ENCODE measurements at places on chromosomes 6 and 20. TPM values are rescaled to one million over a fixed set of nuclear protein-coding genes. Genes with fewer than 3 reads are reported as not detected.

- H3K36me3 ChIP-seq = no peaks in the 10 kb centered on the region
- no peak overlapping the region for H3K27ac ChIP-seq
- H3K27me3 ChIP-seq = no peaks in the 10 kb centered on the region
- DNase-seq = no peak
Measured at GRCh38 chr6:11744753-11745152, 33.9 kb downstream of the ADTRP start.

DNA sequence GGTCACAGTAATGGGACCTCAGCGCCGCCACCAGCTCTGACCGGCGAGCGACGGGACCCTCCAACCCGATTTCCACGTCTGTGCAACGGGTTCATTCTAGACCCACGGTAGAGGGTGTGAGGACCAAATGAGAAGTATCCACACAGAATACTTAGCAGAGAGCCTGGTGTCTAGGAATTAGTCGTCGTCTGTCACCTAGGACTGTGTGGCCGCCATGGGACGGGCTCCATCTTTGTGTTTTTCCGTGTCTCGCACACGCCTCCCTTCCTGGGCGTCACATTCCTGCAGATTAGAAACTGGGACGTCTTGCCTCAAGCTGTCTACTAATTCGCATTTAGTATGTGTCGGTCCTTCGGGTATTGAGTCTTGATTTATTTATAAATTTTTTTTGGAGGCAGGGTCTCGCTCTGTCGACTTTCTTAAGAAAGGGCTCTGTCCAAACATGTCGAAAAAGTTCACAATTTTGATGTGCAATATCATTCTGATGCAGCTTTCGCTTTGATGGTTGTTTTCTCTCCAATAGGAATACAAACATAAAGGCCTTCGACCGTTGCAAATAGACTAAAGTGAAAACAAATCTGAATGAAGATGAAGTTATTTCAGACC is 563 bp downstream of the MGME1 start:
- H3K4me3 ChIP-seq = peak overlapping the region; percentile 87
- H3K36me3 ChIP-seq = peaks cover 5% of the 10 kb centered on the region
- no peaks in the 10 kb centered on the region for H3K27me3 ChIP-seq
- DNase-seq = no peak

- H3K27me3 ChIP-seq = no peaks in the 10 kb centered on the region
- H3K27ac ChIP-seq = no peak overlapping the region
- peaks cover 1% of the 10 kb centered on the region for H3K4me1 ChIP-seq
- H3K36me3 ChIP-seq = no peaks in the 10 kb centered on the region
Measured at GRCh38 chr6:152399399-152399798, 237.8 kb downstream of the SYNE1 start.

DNA sequence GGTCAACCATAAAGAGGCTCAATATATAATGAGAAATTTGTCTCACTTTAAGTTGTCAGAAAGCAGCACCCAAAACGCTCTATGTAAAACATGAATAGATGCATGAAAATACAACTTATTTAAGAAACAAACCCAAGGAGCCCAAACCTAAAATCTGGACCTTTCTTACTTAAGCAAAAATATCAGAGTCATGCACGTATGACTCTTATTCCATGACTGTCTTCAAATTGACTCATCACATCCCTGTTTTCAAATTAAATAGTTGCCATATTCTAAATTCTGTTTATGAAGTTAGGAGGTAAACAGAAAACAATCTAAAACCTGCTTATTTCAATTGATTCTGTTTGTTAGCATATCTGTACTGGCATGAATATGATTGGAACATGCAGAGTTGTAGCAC is 42.1 kb downstream of the ANKRD6 start:
- DNase-seq = no peak
- H3K27me3 ChIP-seq = no peaks in the 10 kb centered on the region
- H3K36me3 ChIP-seq = no peaks in the 10 kb centered on the region
- H3K27ac ChIP-seq = no peak overlapping the region

DNA sequence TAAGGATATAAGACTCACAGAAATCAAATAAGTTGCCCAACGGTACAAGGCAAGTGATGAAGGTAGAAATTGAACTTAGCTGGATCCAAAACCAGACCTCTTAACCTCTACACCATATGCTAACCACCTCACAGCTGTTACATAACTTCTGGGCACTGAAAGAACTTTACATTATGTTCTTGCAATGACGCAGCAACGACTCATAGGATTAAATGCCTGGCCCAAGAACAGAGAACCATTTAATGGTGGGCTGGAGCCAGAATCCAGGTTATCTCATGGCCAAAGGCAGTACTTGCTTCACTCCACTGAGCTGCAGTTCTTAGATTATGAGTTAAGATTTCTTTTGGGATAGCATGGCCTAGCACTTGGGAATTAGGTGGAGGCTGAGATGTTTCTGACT is 4.4 kb downstream of the TRMT6 start:
- peaks cover 13% of the 10 kb centered on the region for H3K4me1 ChIP-seq
- DNase-seq = no peak
- H3K27me3 ChIP-seq = no peaks in the 10 kb centered on the region
- H3K36me3 ChIP-seq = peaks cover 16% of the 10 kb centered on the region
- no peak overlapping the region for H3K27ac ChIP-seq

DNA sequence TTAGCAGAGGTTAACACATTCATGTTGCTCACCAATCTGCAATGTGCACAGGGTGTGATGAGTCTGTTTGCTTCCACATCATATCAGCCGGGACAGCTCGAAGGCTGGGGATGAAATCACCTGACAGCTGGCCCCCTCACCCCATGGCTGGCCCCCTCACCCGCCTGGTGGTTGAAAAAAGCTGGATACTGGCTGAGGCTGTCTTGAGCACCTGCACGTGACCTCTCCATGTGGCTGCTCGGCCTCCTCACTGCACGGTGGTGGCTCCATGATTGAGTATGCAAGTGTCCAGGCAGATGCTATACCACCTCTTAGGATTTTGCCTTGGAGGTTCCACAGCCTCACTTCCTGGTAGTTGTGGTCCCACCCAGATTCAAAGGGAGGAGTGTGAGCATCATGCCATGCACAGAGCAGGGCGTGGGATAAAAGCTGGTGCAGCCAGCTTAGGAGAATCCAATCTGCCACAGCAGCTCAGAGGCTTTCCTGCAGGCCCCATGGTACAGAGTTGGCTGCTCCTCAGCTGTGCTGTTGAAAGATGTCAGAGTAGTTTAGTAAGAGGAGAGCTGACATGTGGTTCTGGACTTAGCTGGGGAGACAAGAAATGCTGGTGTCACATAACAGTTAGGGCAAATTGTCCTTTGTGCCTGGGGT is 29.6 kb upstream of the SYNDIG1 start:
- peaks cover 20% of the 10 kb centered on the region for H3K27me3 ChIP-seq
- H3K27ac ChIP-seq = no peak overlapping the region
- no peaks in the 10 kb centered on the region for H3K36me3 ChIP-seq
- DNase-seq = no peak

- no peak for DNase-seq
- H3K4me1 ChIP-seq = peaks cover 16% of the 10 kb centered on the region
- H3K27me3 ChIP-seq = no peaks in the 10 kb centered on the region
- no peak overlapping the region for H3K27ac ChIP-seq
- no peak overlapping the region for H3K4me3 ChIP-seq
Measured at GRCh38 chr6:151087861-151088598, 151.7 kb upstream of the AKAP12 start.

DNA sequence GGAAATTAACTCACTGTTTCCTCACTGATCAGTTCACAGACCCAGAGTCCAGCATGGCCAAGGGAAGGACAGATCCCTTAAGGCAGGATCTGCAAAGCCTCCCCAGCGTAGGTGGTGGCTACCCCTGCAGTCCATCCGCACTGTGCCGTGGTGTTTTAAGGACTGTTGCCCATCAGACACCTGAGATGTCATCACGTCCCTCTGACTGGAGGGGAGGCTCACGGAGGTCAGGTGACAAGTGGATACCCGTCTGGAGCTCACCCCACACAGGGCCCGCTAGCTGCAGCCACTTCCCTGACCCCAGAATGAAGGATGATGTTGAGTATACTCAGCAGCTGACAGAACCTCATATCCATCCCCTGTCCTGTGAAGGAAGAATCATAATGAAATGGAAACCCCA is 161.8 kb upstream of the GGTLC1 start:
- H3K36me3 ChIP-seq = no peaks in the 10 kb centered on the region
- H3K27ac ChIP-seq = no peak overlapping the region
- H3K4me1 ChIP-seq = no peaks in the 10 kb centered on the region
- peaks cover 33% of the 10 kb centered on the region for H3K27me3 ChIP-seq
- no peak for DNase-seq

GRCh38 chr6:14443629-14444268 is 326.2 kb downstream of the CD83 start:
- H3K36me3 ChIP-seq = peaks cover 6% of the 10 kb centered on the region
- peak overlapping the region; percentile 65 for H3K27ac ChIP-seq
- no peak for DNase-seq
- H3K4me1 ChIP-seq = peaks cover 45% of the 10 kb centered on the region
- H3K4me3 ChIP-seq = peak overlapping the region; percentile 3

DNA sequence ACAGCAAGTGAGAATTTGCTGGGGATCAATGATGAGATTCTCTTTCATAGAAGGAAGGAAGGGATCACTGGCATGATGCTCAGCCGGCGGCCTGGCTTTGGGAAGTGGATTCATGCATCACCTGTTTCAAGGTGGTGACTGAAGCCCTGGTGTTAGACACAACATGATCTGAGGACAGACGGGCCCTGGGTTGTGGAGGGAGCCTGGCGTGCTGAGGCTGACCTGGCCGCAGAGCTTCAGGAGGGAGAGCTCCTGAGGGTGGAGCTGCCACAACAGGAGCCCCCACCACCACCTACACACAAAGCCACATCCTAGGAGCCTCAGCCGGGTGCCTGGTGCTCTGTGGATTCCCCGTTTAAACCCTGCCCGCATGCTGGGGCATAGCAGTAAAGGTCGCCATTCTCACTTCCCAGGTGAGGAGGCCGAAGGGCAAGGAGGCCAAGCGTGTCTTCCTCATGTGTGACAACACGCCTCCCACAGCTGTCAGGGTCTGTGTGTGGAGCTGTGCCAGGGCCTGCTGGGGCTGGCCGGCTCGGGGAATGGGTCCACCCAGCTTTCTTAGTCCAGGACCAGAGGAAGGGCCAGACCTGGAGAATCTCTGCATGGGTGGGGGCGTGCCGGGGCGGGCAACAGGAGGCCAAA is 107.0 kb downstream of the ERMARD start:
- peaks cover 3% of the 10 kb centered on the region for H3K27me3 ChIP-seq
- no peak overlapping the region for H3K27ac ChIP-seq
- peaks cover 11% of the 10 kb centered on the region for H3K4me1 ChIP-seq
- no peak for DNase-seq
- H3K36me3 ChIP-seq = peaks cover 3% of the 10 kb centered on the region
- no peak overlapping the region for H3K4me3 ChIP-seq

DNA sequence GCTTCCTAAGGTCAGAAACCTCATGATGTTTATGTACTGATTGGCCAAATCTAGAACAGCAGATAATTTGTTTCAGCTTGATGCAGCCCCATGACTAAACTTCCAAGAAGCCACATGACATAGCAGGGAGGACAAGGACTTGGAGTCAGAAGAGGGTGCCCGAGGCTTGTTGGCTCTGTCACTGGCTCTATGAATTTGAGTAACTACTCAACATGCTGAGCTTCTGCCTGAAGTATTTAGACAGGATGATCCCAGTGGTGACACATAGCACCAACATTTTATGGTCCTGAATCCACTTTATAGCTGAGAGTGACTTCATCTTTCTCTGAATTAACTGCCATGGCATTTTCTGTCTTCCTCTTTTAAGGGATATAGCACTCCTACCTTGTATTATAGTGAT is 13.5 kb upstream of the TBX18 start:
- peaks cover 82% of the 10 kb centered on the region for H3K27me3 ChIP-seq
- H3K4me1 ChIP-seq = peaks cover 4% of the 10 kb centered on the region
- H3K4me3 ChIP-seq = no peak overlapping the region
- no peak for DNase-seq
- no peaks in the 10 kb centered on the region for H3K36me3 ChIP-seq
- H3K27ac ChIP-seq = no peak overlapping the region

GRCh38 chr6:86723729-86724128 is 213.6 kb upstream of the HTR1E start:
- peaks cover 18% of the 10 kb centered on the region for H3K4me1 ChIP-seq
- no peak overlapping the region for H3K27ac ChIP-seq
- no peaks in the 10 kb centered on the region for H3K36me3 ChIP-seq
- H3K4me3 ChIP-seq = no peak overlapping the region
- DNase-seq = no peak

GRCh38 chr6:137665342-137665934 is 171.2 kb upstream of the OLIG3 start:
- DNase-seq = no peak
- H3K27me3 ChIP-seq = no peaks in the 10 kb centered on the region
- H3K27ac ChIP-seq = no peak overlapping the region
- H3K4me3 ChIP-seq = no peak overlapping the region
- peaks cover 9% of the 10 kb centered on the region for H3K4me1 ChIP-seq

DNA sequence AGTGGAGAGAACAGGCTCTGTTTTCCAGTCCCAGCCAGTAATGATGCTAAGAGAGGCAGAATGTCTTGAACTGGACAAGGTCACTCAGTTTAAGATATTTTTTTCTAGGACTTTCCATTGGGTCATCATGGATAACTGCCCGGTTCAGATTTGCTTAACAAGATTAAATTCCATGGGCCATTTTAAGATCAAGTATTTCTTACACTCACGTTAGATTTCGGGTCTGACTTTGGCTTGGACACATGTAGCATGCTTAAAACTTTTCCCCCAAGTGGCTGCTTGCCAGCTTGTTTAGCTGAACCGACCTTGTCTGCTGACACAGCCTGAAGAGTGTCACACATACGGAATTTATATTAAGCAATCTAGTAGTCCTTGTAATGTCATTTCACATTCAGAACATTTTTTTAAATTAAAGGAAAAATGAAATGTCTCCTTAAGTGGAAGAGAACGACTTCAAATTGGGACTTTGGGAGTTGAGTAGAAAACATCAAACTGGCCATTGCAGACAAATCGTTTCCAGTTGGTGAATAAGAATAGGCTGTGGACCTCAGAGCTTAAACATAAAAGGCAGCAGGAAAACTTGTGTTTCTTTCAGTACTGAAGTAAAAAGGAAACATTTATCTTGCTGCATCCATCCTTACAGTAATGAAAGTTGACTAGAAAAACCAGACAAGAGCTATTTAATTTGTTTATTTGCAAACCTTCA is 29.0 kb downstream of the ARMC2 start:
- no peaks in the 10 kb centered on the region for H3K27me3 ChIP-seq
- no peak for DNase-seq
- H3K4me3 ChIP-seq = no peak overlapping the region
- no peaks in the 10 kb centered on the region for H3K4me1 ChIP-seq
- H3K27ac ChIP-seq = no peak overlapping the region

- H3K27ac ChIP-seq = no peak overlapping the region
- H3K4me1 ChIP-seq = peaks cover 8% of the 10 kb centered on the region
- no peaks in the 10 kb centered on the region for H3K36me3 ChIP-seq
- DNase-seq = no peak
- no peaks in the 10 kb centered on the region for H3K27me3 ChIP-seq
Measured at GRCh38 chr20:47441774-47442150, 59.9 kb upstream of the NCOA3 start.

DEFB128 gene
- not detected for total RNA-seq

GABRR1 gene
- total RNA-seq = not detected

FAM217B gene
- total RNA-seq = 18.0 TPM

NOX3 gene
- total RNA-seq = not detected

TPBG gene
- 31.3 TPM for total RNA-seq

Measured in progenitor cell of endocrine pancreas (in vitro differentiated cells).